ENCODE measurements at places on chromosomes 5 and 9. TPM values are rescaled to one million over a fixed set of nuclear protein-coding genes. Genes with fewer than 3 reads are reported as not detected.

MSX2 gene
- total RNA-seq, result 2.5 TPM

SAPCD2 gene
- 0.41 TPM for total RNA-seq

TCF7 gene
- 3.0 TPM for total RNA-seq

ARHGEF28 gene
- total RNA-seq, result 1.1 TPM

MEF2C gene
- total RNA-seq, result 64.5 TPM

GFI1B gene
- total RNA-seq, result 0.32 TPM

TDRD7 gene
- total RNA-seq, result 10.2 TPM

PCDHB14 gene
- 5.4 TPM for total RNA-seq

MEIKIN gene
- total RNA-seq, result not detected
